Posterior cingulate gyrus (tissue), 11 donors: ENCODE measurements at places on chromosomes 2 and 18.

- DNase-seq, result no peak
Measured at GRCh38 chr2:128196026-128196425, 105.0 kb downstream of the UGGT1 start.

DNA sequence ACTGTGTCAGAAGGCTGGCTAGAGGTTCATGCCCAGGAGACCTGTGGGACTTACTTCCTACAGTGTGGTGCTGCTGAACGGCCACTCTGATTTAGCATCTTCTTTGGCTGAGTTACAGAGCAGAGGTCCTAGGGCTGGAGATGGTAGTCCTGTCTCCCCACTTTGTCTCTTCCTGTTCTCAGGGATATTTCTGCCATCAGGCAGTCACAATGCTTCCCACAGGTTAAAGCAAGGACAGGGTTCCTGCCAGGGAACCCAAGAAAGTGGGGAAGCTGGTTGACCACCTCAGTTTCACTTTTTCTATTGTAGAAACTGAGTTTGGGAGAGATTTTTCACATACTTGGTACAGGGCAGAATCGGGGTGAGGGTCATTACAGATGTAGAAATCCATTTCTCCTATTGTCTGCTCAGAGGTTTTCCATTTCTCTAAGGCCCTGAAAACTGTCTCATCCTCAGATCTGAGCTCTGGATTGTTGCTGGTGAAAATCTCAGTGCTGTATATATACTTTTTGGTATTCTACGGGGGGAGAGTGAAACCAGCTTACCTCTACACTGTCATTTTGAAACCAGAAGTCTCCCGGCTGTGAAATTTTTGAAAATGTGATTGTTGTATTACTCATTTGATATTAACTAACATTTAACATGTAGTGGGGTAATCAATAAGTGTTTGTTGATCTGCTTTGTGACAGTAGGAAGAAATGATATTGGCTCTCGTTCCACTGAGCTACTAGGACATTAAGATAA, 37.0 kb upstream of the MEP1B start:
- DNase-seq, result no peak

DNA sequence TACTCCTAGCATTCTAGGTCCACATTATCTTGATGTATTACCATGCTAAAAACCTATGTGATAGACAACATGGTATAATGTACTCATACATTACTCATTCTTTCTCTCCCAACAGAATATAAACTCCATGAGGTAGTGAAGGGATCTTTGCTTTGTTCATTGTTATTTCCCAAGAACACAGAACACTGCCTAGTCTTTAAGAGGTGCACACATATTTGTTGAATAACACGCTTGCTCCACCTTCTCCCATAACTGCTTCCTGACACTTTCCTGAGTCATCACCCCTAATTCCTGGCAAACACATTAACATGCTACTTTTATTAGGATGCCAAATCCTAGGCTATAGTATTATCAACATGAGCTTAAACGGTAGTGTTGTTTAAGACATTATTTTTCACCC, 41.3 kb downstream of the REV1 start:
- no peak for DNase-seq

DNA sequence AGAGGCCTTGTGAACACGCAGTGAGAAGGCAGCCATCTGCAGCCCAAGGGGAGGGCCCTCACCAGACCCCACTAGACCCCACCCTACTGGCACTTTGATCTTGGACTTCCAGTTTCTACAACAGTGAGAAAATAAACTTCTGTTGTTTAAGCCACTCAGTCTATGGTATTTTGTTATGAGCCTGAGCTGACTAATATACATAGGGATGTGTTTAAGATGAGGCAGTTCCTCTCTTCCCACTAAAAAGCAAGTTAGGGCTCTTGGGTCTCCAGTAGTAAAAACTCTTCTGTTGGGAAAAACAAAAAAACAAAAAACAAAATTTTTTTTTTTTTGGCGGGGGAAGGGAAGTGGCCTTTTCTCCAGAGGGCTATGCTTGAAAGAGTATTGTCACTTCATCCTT, 233.2 kb upstream of the SMAD7 start:
- no peak for DNase-seq

- DNase-seq, result no peak
Measured at GRCh38 chr2:218074031-218074430, 5.0 kb downstream of the RUFY4 start.

GRCh38 chr18:31555971-31556747, 35.5 kb upstream of the TTR start:
- no peak for DNase-seq

- no peak for DNase-seq
Measured at GRCh38 chr18:26082475-26082874, 7.9 kb downstream of the SS18 start.

- DNase-seq, result no peak
Measured at GRCh38 chr2:27074738-27075565, 3.5 kb upstream of the EMILIN1 start.

DNA sequence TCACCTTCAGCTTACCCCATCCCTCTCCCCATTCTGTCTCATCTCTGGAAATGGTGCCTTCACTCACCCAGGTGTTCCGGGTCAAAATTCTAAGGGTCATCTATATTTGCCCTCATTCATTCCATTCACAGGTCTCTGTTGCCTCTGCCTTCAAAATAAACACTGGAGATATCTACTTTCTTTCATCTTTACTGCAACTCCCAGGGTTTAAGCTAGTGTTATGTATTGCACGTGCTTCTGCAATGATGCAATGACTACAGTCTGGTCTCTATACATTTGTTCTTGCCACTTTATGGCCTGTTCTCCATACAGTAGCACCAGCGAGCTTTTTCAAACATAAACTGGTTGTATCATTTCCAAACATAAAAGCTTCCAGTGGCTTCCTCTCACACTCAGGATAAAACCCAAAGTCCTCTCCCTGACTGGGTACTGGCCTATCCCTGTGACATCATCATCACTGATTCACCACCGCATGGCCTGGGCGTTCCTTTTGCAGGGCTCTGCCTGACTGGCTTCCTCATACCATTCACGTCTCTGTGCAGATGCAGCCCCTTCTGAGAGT, 14.3 kb downstream of the DSG2 start:
- DNase-seq, result no peak

GRCh38 chr2:127049927-127050802, 56.8 kb downstream of the BIN1 start:
- peak; percentile 83 for DNase-seq

GRCh38 chr2:85761512-85761944, 7.7 kb downstream of the ATOH8 start:
- no peak for DNase-seq

GRCh38 chr2:220786216-220786615, 785.9 kb downstream of the EPHA4 start:
- DNase-seq, result no peak

GRCh38 chr2:101617188-101617587, 80.3 kb upstream of the MAP4K4 start:
- DNase-seq, result no peak

GRCh38 chr18:22674272-22674671, 256.6 kb upstream of the CTAGE1 start:
- DNase-seq, result no peak

DNA sequence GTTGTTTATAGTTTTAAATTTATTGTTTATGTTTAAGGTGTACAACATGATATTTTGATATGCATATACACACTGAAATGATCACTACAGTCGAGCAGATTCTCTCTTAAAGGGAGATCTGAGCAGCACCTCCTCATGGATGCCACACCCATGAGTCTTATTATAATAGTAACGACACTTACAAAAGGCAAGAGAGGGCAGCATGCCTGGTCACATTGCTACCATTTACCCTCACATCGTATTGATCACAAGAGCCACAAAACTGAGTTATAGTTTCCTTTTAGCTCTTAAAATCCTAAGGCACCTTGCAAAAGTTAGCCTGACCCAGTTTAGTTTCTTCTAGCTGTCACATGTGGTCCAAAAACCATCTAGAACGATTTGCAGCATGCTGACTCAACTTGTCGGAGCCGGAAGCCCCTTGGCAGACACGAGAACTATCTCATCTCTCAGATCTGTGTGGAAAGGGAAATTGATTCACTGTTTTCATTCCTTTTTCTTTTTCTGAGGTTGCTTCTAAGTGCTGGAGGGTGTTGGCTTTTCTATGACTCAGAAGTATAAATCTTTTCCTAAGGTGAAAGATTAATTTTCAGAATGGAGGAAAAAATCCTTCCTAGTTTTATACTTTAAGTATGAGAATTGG, 85.3 kb downstream of the CDC42EP3 start:
- no peak for DNase-seq

GRCh38 chr2:151857650-151858049, 29.4 kb upstream of the ARL5A start:
- DNase-seq, result no peak

DNA sequence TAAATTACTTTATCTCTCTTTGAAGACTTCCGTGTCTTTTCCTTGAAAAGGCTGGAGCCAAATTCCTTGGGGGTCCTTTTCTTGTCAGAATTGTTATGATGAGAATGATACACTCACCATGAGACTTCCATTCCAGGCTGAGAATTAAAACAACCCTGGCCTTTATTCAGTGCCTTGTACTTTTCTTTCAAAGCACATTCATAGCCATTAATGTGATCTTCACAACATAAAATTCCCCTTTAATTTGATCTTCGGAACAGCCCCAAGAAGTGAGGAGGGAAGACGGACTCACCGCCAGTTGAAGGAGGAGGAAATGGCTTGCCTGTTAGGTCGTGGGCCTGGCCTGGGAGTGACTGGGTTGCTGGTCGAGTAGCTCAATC, 127.3 kb downstream of the DDX1 start:
- DNase-seq, result no peak

DNA sequence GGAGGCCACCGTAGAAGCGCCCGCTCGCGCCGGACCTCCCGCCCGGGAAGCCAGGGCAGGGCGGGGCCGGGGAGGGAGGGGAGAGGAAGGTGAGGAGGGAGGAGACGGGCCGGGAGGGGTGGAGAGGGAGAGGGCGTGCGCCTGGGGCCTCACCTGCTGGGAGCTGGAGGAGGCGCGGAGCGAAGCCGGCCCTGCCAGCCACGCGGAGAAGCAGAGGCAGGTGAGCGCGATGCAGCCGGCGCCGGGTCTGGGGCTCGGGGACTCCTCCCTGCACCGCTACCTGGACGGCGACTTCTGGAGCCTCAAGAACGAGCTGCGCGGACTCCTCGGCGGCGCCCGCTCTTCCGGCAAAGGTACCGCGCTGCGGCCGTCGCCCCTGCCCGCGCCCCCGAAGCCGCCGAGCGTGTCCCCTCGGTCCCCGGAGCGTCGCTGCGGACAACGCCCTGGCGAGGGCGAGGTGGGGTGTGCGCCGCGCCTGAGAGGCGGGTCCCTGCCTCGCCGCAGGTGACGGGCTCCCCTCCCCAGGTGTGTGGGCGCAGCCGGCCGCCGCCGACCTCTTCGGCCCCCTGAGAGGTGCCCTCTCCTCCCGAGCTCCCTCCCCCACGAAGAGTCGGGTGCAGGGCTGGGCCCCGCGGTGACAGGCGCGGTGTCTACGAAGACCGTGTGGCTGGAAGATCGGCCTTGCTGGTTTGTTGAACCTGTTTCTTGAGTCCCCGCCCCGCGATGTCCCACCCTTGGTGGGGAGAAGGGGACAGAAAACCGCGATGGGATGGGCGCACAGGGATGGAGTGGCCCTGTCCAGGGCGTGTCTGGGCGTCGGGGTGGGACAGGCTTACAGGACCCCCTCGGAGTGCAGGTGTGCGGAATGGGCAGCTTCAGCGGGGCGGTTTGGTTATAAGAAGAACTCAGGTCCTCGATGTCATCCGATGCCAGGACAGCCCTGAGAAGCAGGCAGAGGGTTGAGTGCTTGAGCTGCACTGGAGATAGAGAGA, at the start of gene ACOXL:
Gene ACOXL, plus strand, starts transcription at position 152 of the 992 bp plus-strand sequence. CDS start 35,817 bp downstream, outside the sequence.
- no peak for DNase-seq

DNA sequence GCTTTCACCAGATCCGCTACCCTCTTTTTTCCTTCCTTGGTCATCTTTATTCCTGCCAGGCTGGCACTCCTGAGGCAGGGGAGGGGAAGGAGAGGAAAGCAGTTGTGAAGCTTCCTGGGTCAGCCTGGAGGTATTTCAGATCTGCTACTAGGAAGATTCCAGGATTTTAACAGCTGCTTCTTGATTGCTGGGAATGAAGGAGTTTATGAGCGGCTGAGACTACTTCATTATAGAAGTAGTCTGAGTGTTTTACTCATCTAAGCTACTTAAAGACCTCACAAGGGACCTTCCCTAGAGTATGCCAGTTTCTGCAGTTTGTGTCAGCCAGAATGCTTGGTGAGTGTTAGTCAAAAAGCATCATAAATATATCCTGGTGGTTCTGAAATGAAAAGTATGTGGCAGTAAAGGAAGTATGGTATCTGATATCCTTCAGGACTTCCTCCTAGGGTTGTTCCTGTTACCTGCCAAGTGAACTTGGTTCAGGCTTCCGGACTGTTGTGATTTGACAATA, 1.9 kb downstream of the TANC1 start:
- no peak for DNase-seq

DNA sequence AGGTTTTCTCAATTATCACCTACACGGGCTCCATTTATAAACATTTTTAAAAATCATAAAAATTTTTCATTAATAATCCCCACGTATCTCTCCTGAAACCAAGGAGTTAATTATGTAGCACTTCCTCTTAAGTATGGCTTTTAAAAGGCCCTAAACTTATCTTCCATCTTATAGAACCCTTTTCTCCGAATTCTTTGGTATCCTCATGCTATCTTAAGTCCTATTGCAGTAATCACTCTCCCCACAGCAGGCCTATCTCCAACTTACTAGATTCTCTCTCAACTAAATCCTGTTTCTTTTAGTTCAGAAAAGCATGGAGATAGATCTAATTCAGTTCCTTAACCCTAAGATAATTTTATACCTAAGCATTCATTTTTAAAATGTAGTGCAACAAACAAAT, 26.2 kb downstream of the RPRD1A start:
- DNase-seq, result no peak

- DNase-seq, result no peak
Measured at GRCh38 chr18:36314754-36315153, 17.2 kb downstream of the FHOD3 start.

GRCh38 chr2:72204786-72205503, 57.3 kb upstream of the CYP26B1 start:
- no peak for DNase-seq

DNA sequence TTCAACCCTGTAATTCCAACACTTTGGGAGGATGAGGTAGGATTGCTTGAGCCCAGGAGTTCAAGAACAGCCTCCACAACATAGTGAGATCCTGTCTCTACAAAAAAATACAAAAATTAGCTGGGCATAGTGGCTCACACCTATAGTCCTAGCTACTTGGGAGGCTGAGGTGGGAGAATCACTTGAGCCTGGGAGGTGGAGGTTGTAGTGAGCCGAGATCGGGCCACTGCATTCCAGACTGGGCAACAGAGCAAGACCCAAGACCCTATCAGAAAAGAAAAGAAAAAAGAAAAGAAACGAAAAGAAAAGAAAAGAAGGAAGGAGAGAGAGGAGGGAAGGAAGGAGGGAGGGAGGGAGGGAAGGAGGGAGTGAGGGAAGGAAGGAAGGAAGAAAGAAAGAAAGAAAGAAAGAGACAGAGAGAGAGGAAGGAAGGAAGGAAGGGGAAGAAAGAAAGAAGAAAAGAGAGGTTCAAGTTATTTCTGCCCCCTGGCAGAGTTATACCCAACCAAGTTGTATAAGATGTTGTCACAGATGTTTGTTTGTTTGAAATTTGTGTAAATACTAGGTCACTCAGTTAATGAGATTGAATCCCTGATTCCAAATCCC, 3.9 kb upstream of the PKDCC start:
- DNase-seq, result no peak
